ENCODE measurements at places on chromosomes 3 and 15. TPM values are rescaled to one million over a fixed set of nuclear protein-coding genes. Genes with fewer than 3 reads are reported as not detected.

- DNase-seq, result no peak
Measured at GRCh38 chr15:77019521-77020331, 24.8 kb downstream of the PSTPIP1 start.

- no peak for DNase-seq
Measured at GRCh38 chr3:157375342-157375986, 61.2 kb upstream of the PTX3 start.

GRCh38 chr3:175386630-175387029, 527.5 kb downstream of the NAALADL2 start:
- DNase-seq, result no peak

Gene CKMT1B
- not detected for total RNA-seq

Gene FBXO40
- total RNA-seq, result not detected

Gene RETNLB
- not detected for total RNA-seq

Gene SI
- not detected for total RNA-seq
